Foreskin fibroblast (primary cell): ENCODE measurements at places on chromosomes 2 and 18.

GRCh38 chr2:33917252-33917651, 318.2 kb upstream of the FAM98A start:
- no peak for DNase-seq

- DNase-seq, result no peak
Observed at GRCh38 chr2:50535971-50536759, 495.8 kb downstream of the NRXN1 start.

DNA sequence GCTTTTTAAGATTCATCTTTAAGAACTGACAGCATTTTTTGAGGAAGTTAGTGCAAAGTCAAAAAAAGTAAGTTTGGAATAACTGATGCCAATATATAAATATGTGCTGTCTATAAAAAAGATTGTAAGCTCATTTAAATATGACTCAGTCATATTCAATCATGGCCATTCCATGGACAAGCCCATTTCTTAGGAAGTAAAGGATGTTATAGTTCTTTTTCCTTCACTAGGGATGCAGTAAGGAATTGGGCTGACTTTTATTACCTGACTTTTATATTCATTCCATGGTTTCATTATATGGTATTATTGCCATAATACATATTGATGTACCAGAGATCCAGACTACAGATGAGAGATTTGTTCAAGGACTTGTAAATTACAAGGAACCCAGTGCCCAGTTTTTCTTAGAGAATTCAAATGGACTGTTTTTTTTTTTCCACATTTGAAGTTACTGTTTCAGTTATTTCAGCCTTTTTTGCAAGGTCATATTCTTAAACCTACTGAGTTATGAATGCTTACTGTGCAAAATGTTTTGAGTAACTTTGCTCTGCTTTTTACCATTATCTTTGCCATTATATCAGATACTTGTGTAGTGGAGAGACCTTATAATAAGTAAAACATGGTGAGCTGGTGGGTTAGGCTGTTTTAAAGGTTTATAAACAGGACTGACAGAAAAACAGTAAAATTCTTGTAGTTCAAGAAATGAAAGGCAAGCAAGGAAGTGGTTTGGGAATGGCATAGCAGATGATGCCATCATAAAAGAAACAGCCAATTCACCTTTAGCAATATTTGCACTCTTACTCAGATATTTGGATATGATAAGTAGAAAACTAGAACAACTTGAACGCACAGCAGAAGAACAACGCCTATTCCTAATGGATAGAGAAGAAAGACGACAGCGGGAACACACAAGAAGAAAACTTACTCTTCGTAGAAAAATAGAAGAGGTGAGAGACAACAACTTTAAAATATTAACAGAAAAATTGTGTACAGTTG, 7.6 kb downstream of the FSIP2 start:
- DNase-seq, result no peak

DNA sequence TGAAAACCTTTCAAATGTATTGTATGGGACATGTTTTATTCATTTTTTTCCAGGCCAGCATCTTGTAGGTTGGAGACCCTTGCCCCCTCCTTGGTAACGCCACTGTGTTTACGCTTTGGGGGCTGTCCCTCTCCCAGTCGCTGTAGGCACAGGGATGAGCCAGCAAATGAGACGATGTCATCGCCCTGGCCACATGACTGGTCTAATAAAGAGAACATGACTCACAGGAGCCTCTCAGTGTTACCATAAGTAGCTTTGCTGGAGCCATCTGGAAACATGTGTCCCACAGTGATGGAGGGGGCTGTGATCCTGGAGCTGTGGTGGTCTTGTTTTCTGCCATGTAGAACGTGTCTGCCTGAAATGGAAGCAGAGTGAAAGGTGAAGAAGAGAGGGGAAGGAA, 78.9 kb downstream of the CD8B2 start:
- DNase-seq, result no peak

GRCh38 chr18:3044931-3045698, 32.2 kb upstream of the LPIN2 start:
- DNase-seq, result no peak

- no peak for DNase-seq
Observed at GRCh38 chr2:66236067-66236685, 198.7 kb upstream of the MEIS1 start.

GRCh38 chr2:181128199-181128598, 147.8 kb downstream of the UBE2E3 start:
- no peak for DNase-seq

DNA sequence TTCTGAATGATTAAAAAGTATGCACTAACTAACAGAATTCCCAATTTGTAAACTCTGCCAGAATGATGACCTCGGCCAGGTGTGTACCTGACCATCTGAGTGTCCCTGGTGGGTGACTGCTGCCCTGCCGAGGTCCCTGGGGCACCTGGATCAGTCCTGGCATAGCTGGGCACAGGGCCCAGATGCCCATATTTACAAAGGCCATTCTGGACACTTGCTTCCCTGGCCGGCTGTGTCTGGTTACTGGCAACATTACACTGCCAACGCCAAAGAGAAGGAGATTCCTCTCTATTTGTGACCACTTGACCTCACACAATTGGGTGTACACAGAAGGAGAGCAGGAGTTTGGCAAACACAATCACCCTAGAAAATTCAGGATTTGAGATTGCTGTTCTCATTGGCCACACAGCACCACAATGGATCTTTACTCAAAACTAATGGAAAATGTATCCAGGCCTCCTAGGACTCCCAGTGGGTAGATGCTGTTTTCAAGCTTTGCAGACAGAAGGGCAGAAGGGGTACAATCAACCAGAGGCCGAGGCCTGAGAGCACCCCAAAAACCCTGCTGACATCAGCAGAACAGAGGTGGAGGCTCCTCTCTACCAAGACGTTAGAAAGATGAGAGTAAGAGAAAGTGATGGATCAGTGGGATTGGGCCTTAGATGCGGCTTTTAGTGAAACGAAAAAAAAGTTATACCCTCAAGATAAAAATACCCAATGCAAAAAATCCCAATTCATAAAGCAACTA, 58.3 kb upstream of the PXDN start:
- no peak for DNase-seq

DNA sequence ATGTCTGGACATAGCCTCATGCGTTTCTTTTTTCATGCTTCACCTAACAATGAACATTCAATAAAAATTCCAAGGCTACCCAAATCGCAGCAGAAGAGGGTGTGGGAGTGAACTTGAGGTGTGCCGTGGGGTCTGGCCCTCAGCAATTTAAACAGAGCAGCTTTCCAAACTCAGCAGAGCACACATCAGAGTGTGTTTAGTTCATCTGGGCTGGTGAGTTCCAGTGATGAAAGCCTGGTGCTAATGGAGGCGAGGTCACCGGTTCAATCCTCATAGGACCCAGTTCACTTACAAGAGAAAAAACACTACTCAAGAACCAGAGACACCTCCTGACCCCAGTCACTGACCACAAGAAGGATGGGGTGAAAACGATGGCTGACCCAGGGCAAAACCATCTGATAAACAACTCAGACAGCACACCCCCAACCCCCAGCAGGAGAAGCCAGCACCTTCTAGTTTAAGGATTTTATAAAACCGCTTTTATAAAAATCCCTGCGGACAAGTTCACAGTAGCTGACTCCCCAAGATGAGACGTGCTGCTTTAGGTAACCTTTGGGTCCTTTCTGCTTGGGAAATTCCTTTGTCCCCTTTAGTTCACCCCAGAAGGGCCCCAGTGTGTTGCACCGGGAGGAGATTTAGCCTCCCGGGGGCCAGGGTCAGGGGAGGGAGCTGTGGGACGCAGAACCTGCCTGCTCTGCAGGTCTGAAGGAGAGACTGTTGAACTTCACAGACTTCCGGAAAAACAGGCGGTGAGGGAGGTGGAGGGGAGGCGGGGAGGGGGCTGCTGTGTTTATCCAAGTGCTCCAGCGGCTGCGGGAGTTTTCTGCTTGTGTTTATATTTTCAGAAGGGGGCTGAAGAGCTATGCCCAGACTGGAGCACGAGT, 152.7 kb upstream of the SOX11 start:
- DNase-seq, result no peak

- DNase-seq, result no peak
Observed at GRCh38 chr2:131201098-131201497, 8.2 kb upstream of the POTEE start.

- peak; percentile 68 for DNase-seq
Observed at GRCh38 chr2:189933911-189934399, 128.6 kb downstream of the MSTN start.

GRCh38 chr2:32591669-32592463, 36.0 kb upstream of the TTC27 start:
- no peak for DNase-seq

DNA sequence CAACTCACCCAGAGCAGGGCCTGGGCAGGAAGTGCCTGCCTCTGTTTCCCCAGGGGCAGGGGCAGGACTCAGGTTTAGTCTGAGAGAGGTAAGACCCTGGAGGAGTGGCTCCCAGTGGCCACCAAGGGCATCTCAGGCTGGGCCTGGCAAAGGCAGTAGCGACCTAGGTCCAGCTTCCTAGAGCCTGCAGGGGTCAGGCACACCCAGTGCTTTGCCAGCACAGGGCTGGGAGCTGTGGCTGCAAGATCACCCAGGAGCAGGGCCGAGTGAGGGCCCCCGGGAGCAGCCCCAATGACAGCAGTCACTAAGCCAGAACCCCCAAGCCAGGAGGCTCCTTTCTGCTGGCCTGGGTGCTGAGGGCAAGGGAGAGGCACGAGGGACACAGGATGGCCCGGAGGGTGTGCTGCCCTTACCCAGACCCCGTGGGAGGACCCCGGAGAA, 8.8 kb upstream of the DUSP2 start:
- no peak for DNase-seq

DNA sequence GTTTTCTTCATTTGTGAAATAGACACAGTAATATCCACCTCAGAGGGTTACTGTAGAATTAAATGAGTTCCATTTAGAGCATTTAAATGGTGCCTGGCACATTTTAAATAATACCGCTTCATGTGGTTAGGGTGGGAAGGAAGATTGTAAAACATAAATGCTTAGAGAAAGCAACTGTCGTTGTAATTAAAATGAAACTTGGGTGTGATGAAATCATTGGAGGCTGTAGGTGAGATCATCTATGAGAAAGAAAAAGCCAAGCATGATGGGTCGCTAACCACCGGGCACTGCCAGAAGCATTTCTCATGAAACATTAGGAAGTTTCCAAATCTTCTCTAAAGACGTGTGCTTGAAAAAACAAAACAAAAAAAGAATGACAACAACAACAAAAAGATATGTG, 8.2 kb upstream of the SLC39A10 start:
- DNase-seq, result no peak

DNA sequence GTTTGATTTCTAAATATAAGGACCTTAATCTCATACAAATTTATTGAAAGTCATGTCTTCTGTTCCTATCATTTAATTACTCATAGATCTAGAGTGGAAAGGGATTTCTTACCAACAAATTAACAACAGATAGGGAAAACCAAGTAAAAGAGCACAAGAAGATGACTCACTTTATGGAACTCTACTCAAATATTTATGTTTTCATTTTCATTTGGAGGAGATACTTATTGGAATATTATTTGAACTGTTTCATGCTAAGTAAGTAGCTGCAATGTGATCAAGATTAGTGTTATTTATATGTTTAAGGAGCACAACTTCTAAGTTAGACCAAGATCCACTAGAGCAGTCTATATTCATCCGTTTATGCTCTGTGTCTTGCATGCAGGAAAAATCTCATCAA, 1.3 kb downstream of the NT5C1B start:
- no peak for DNase-seq

DNA sequence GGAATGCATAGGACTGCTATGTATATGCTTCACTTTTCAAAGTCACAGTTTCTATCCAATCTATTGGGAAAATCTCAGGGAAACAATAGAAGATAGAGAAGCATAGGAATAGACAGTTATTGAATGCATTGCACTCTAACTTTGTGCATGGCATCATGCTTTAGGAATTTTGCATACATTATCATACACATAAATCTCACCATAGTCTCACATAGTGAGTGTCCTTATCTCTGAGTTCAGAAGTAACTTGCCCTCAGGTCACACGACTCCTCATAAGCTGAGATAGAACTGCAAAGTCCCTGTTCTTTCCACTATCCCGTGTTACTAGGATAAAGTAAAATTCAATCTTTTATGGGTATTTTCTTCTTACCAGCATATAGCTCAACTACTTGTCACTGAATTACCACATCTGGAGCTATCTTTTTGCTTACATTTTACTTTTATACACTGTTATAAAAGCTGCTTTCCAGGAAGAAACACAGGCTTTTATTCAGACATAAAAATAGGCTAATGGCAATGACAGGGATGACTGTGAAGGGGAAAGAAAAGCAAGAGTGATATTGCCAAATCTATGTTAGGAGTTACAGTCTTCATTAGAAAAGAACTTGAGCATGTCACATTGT, 666.9 kb downstream of the XIRP2 start:
- DNase-seq, result no peak

DNA sequence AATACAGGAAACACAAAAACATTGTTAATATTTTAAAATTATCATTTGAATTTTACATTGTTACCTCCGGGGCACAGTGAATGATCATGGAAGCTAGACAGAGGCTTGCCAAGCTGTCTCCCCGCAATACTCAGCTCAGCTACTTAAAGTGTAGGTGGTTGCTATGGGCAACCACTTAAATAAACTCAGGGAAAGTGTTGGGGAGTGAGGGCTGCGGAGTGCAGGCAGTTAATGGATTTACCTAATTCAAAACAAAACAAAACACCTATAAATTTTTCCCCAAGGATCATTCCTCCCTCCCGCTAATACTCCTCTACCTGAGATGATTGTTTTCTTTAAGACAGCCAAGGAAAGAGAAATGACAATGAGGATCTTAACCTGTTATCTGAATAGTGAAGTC, 349.5 kb downstream of the TGIF1 start:
- DNase-seq, result no peak

DNA sequence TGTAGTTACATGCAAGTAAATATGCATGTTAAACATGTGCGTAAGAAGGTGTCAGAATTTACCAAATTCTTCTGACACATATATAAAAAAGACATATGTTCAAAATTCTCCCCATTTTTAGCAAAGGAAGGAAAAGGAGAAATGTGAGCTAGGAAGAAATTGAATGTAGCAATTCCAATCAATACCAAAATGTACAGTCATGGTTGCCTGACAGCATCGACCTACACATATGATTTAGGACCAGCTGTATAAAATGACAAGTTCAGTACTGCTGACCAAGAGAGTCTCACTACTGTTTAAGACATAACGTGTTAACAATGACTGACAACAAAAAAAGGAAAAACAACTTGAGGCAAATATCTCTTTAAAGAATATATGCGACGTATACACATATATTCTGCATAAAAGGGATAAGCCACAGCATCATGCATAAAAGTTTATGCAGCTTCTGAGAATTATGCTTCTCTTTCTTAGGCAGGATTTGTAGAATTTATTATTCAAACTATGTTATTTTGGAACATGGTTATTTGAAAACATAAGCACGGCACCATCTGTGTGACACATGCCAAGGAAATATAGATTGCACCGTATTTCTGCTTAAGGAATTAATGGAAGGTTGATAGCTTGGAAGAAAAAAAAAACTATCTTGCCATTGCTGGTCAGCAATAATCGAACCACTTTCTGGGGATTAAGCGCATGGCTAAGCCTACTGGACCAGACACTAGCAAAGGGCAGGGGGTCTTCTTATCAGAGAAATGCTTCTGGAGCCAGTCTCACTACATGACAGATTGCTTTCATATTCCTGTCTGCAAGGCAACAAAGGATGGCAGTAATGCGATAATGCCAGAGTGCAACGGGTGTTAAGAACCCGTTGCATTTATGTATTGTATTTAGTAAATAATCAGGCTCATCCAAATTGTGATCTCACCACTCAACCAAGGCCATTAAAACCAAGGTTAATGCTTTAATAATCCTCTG, 154.0 kb downstream of the WDPCP start:
- no peak for DNase-seq

- DNase-seq, result no peak
Observed at GRCh38 chr2:225691711-225692110, 292.2 kb downstream of the NYAP2 start.

GRCh38 chr2:27889774-27890145, 427 bp downstream of the RBKS start:
- no peak for DNase-seq
